NCI-H510A treated with DMSO at 0.1 percent for 48 hours (cell line): ENCODE measurements at places on chromosomes 1 and 21.

DNA sequence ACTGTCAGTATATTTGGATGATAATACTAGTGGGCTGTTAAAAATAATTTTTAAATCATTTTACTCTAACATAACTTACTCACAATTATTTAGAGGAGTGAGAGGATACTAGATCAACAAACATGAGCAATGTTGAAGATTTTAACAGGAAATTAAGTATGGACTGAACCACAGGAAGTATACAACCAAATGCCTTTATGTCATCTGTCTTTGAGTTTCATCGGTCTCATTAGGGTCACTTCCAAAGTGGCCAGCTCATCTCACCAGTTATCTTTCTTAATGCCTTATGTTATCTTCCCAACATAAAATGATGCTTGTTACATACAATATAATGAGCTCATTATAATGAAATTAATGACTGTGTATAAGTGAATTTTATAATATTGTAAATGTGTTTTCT lies 1.5 kb upstream of the RGS1 start:
- DNase-seq = no peak

- no peak for DNase-seq
Measured at GRCh38 chr1:46682064-46682463, 10.4 kb downstream of the TEX38 start.

DNA sequence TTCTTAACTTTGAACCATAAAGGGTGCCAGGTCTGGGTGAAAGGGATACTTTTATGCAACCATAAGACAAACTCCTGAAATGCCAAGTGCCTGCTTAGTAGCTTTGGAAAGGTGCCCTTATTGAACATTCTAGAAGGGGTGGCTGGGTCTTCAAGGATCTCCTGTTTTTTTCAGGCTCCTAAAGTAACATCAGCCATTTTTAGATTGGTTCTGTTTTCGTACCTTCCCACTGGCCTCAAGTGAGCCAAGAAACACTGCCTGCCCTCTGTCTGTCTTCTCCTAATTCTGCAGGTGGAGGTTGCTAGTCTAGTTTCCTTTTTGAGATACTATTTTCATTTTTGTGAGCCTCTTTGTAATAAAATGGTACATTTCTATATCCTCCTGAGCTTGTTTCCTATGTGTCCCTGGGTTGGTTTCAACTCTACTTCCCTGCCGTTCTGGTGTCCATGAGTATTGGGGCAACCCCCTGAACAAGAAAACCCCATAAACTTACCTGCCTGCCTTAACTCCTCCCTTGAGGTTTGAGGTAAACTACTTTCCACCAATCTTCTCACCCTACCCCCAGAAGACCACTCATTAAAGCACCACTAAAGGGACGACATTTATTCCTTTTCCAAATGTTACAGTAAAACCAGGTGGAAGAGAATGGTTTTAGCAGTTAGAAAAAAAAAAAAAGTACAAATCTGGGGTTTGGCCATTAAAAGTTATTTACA lies 2.6 kb downstream of the MARCKSL1 start:
- DNase-seq = no peak

GRCh38 chr1:7584643-7585042 lies 186.5 kb upstream of the VAMP3 start:
- DNase-seq = no peak

- no peak for DNase-seq
Measured at GRCh38 chr1:95033843-95034242, 38.9 kb downstream of the ALG14 start.

- no peak for DNase-seq
Measured at GRCh38 chr1:45617618-45618017, 6.2 kb downstream of the CCDC17 start.

DNA sequence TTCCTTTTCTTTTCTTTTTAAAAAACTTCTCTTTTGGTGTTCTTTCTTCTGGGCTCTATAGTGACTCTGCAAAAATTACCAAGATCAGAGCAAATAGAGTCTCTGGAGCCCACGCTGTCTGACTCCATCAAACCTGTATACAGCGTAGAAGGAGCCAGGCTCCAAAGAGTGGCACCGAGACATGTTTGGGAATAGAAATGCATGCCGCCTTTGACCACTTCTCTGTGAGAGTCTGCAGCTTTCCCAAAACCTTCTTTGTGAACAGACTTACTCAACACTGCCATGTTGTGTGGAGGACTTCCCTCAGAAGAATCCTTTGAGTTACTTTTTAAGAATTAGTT lies 55.3 kb downstream of the GORAB start:
- no peak for DNase-seq

DNA sequence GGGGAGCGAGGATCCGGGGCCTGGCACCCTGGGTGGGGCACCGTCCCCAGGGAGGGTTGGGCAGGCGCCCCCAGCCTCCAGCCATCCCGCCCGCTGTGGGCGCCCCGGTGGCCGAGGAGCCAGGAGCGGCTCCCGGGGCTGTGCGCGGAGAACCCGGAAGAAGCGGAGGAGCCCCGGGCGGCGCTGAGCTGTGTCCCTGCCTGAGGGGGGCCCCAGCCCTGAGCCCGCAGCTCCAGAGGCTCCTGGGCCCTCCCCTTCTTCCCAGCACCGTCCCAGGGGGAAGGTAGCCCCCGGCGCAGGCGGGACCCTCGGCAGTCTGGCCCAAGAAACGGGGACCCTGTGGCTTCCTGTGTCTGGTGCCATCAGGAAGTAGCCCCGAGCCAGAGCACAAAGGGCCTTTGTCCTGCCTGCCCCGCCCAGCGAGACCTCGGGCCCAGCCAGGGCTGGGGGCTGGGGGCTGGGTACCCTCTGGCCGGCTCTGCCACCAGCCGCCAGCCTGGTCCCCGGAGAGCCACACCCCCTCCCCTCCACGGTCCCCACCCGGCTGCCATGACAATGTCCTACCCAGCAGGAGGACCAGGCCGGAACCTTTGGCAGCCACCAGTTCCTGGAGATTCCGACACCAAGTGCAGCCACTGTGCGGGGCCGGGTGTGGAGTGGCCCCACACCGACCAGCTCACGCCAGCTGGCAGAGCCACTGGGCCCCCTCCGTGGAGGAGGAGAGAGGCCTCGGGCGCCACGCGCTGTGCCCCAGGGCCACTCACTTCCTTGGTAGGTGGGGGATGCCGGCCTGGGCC lies 15.6 kb upstream of the TTLL10 start:
- no peak for DNase-seq

DNA sequence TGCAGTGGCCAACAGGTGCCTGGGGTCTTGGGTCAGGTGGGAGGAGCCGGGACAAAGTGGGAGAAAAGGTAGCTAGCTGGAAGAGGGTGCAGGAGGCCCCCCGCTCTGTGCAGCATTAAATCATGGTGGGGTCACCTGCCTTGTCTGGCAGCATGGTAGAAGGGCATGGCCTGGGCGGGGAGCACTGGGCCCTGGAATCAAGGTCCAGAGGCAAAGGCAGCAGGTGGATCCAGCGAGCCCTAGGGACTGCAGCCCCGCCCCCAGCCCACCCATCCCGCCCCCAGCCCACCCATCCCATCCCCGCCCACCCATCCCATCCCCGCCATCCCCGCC lies 16.7 kb upstream of the TTLL10 start:
- DNase-seq = no peak

- peak; percentile 90 for DNase-seq
Measured at GRCh38 chr1:179881642-179882252, 338 bp upstream of the TOR1AIP1 start.

DNA sequence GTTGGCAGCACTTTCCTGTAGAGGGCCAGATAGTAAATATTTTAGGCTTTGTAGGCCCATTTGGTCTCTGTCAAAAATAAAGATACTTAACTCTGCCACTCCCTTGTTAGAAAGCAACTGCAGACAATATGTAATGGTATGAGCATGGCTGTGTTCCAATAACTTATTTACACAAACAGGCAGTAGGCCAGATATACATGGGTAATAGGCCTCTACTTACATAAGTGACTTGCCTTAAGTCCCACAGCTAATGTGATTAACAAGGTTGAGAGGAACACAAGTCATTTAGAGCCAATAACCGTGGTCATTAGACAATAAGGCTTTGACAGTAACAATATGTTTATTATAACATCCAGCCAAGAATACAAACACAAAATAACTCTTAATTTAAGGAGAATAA lies 17.4 kb downstream of the CCT8 start:
- DNase-seq = no peak

DNA sequence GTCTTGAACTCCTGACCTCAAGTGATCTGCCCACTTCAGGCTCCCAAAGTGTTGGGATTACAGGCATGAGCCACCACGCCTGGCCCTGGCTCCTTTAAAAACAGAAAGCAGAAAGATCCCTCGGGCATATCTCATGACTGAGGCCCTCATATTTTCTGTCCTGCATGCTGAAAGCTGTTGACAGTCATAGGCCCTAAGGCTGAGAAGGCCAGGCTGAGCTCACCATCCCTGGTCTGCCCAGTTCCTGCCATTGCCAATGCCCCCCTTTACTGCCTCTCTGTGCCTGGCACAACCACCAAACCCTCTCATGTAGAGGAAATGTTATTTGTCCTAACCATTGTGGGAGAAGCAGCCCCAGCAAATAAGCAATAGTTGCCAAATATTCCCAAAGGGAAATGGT lies 12.7 kb downstream of the CD34 start:
- DNase-seq = no peak

- no peak for DNase-seq
Measured at GRCh38 chr1:9193233-9193625, 41.3 kb upstream of the H6PD start.

- no peak for DNase-seq
Measured at GRCh38 chr1:183598386-183598785, 8.1 kb upstream of the NCF2 start.

- peak; percentile 84 for DNase-seq
Measured at GRCh38 chr1:200410566-200410878, 686 bp upstream of the ZNF281 start.

GRCh38 chr1:52159033-52159789 lies 17.3 kb downstream of the ZFYVE9 start:
- DNase-seq = no peak

- peak; percentile 57 for DNase-seq
Measured at GRCh38 chr1:68955424-68955823, 458.5 kb upstream of the DEPDC1 start.

- no peak for DNase-seq
Measured at GRCh38 chr1:197391303-197392226, 123.5 kb downstream of the CRB1 start.

GRCh38 chr1:48177257-48177656 lies 45.3 kb upstream of the SLC5A9 start:
- DNase-seq = no peak

GRCh38 chr1:200739702-200740570 lies 1.2 kb downstream of the CAMSAP2 start:
- DNase-seq = no peak

DNA sequence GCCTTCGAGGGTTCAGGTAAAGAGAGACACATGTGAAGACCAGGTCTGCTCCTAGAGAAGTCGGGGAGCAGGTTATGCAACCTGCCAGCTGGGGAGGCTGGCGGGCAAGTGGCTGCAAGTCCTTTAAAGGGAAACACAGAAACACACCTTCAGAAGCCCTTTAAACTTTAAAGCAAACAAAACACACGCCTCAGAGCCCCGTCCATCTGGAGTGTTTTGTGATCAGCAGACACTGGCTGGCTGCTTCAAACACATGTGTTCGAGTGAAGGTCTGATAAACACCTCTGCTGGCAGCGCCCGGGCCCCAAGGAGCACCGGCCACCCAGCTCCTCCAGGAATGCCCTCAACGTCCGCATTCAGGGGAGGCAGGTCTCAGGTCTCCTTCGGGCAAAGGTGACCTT lies 15.2 kb downstream of the RIPK4 start:
- peak; percentile 95 for DNase-seq

GRCh38 chr1:231099996-231100767 lies 60.1 kb upstream of the FAM89A start:
- no peak for DNase-seq

- DNase-seq = no peak
Measured at GRCh38 chr1:1236945-1237873, 5.2 kb downstream of the B3GALT6 start.

GRCh38 chr1:178946855-178947676 lies 76.2 kb upstream of the ANGPTL1 start:
- DNase-seq = no peak

- DNase-seq = no peak
Measured at GRCh38 chr1:75123756-75124155, 10.4 kb upstream of the LHX8 start.

- no peak for DNase-seq
Measured at GRCh38 chr1:57348921-57349320, 74.9 kb downstream of the DAB1 start.

- no peak for DNase-seq
Measured at GRCh38 chr1:22317231-22317919, 134.3 kb upstream of the ZBTB40 start.

- DNase-seq = peak; percentile 93
Measured at GRCh38 chr1:224116131-224116530, 2.2 kb downstream of the FBXO28 start.

DNA sequence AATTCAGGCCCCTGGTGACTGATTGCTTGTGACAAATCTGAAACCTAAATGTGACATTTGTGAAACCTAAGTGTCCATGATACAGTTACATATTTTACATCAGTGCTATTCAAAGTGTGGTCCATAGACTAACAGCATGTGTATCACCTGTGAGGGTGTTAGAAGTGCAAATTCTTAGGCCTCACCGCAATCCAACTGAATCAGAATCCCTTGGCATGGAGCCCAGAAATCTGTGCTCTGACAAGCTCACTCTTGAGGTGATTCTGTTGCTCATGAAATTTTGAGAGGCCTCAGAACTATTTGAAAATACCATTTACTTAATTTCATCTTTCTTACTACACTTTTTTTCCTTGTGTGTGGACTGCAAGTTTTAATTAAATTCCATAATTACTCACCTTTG lies 587.9 kb downstream of the ADGRL2 start:
- DNase-seq = no peak

DNA sequence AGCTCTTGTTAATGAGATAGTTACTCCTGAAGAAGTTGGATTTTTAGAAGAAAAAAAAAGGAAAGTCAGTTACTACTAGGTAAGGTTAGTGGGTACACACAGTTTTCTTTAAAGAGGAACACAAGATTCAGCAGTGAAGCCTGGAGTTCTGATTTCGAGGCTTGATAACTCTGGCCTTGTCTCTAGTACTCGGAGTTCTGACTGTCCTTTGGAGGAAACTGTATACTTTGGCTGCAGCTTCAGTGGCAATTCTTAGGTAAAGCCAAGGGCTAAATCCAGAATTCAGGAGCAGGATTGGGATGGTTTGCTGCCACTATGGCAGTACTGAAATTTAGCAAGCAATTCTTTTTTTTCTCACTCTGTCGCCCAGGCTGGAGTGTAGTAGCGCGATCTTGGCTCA lies 9.2 kb downstream of the ACADM start:
- no peak for DNase-seq

GRCh38 chr21:39037807-39038405 lies 145.3 kb downstream of the PSMG1 start:
- DNase-seq = no peak

GRCh38 chr1:244980605-244981004 lies 116.3 kb upstream of the HNRNPU start:
- DNase-seq = no peak

- no peak for DNase-seq
Measured at GRCh38 chr1:114729782-114730181, 13.2 kb upstream of the NRAS start.
